ENCODE measurements at places on chromosomes 7 and 10.
A peak's percentile ranks its signal among the peaks of the same experiment; 100 is the strongest.

DNA sequence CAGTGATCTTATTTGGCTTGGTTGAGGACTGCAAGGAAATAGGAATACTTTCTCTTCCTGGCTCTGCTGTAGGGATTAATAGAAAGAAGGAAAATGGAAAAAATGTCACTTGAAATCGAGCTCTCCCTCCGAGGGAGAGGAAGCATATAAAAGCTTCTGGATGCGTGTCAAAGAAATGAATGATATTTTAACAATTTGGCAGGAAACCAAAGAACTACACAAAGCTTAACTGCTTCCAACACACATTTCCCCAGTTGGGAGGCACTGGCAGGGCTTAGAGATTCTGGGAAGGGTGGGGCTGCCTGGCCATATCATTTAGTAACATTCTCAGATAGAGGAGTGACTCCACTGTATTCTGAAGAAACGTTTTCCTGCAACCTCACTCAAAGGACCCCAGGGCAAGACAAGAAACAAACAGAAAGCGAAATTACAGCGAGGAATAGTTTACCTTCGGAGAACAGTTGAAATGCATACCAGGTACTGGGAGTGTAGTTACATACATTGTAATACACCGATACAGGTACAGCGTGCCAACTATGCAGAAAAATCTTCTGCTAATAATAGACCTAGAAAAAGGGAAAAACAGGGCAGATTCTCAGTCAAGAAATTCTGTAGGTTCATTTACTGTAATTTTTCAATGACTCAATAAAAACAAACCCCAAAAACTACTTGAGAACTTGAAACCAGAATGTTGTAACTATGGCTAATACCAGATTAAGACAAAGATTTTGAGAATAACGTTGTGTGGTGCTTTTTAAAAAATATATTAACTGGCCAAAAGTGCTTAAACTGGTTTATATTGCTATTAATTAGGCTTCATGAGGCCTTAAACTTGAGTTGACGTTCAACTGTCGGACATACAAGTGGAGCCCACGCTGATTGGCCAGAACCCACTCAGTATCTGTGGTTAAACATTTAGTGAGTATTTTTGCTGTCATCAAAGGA lies 75.7 kb upstream of the ASAH2 start:
- peak; percentile 65 for DNase-seq

- DNase-seq, result no peak
Observed at GRCh38 chr7:32259931-32260596, 189.9 kb upstream of the PDE1C start.

DNA sequence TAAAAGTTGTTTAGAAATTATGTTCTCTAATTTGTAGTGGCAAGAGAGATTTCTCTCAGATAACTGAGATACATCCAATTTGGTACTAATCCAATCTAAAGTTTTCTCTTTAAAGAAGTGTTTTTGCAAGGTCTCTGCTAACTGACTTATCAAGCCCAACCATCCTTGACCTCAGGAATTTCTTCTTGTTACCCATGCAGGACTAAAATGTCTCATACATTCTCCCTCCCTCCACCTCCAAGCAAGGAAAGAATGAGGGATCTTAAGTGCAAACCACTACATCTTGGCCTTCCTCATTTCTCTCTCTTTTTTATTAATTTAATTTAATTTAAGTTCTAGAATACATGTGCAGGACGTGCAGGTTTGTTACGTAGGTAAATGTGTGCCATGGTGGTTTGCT lies 12.8 kb downstream of the NRAP start:
- DNase-seq, result no peak

- no peak for DNase-seq
Observed at GRCh38 chr10:32326119-32326518, 20.8 kb downstream of the EPC1 start.

- DNase-seq, result no peak
Observed at GRCh38 chr10:124180947-124181549, 87.7 kb upstream of the CHST15 start.

Data from HFFc6 (cell line).